ENCODE measurements at places on chromosomes 3 and 15.

- no peak for DNase-seq
Measured at GRCh38 chr3:133293397-133294110, 106.3 kb upstream of the BFSP2 start.

DNA sequence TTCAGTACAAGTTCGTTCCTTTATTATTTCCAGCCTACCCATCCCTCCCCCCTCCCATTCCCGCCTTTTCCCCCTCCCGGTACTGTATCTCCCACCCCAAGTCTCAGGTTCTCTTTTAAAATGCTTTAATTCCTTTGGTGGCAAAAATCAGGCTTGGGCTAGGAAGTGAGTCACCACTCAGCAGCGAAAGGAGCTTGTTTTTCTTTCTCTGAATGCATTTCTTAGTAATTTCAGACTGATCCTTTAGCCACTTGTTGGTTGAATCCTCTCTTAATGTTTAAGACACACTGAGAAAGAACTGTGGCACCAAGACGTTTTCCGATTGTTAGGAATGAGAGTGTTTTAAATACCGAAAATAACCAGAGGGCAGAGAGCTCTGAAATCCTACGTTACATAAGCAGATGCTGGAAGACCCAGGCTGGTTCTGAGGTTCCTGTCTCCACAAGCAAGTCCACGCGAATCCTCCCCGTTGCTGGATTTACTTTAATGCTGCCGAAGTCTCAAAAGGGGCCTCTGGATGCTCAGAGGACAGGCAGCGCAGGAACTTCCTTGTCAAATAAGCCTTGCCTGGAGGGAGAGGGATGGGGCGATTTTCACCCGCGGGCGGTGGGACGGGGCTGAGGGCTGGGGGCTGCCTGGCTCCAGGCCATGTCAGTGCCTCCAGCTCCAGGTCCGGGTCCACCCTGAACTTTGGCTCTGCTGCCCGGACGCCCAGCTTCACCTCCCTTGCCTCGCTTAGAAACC is 854 bp upstream of the COL8A1 start:
- DNase-seq: no peak

DNA sequence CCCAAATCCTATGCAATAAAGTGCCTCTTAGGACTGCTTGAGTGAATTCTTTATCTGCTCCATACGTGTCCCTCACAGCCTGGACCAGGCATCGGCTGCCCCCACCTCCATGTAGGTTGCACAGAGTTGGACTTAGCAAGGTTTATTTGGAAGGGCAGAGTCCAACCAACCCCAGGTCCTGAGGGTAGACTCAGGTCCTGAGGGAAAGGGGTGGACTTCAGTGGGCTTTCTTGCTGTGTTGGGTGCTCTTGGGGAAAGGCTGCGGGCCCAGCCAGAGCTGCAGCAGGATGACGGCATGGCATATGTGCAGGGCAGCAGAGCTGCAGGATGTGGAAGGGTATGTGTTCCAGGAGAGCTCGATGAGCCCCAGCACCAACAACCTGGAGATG is 6.5 kb downstream of the ALG3 start:
- DNase-seq: no peak

DNA sequence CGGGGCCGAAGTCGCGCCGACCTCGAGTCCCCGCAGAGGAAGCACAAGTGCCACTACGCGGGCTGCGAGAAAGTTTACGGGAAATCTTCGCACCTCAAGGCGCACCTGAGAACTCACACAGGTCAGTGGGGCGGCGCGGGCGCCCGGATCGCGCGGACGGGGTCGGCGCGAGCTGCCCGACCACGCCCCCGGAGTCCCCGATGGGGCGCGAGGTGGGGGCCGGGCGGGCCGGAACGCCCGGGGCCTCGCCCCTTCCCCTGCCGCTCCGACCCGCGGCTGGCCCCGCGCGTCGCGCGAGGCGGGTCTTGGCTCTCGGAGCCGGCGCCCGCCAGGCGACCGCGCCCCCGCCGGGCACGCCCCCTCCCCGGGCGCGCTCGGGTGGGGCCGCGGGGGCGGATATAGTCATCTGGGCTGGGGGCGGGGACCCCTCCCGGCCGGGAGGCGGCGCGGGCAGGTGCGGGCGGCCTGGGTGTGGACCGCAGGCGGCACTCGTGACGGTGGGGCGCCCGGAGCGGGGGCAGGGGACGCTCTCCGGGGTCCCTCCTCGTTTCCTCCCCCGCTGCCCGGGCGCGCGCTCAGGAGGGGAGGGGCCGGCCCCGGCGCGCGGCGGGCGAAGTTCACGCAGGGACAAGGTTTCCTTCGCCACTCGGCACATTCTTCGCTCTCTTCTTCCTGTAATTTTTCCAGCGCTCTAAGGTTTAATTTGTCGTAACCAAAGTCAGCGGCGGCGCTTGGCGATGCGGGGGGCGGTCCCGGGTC is 1.2 kb downstream of the KLF13 start:
- peak; percentile 56 for DNase-seq

Data from stimulated activated CD4-positive, alpha-beta T cell treated with anti-CD3 and anti-CD28 coated beads, Interleukin-4, amount 100 ng/mL, for 48 hours (primary cell).